Upper lobe of right lung (tissue), 1 donor: ENCODE measurements at places on chromosomes 12 and 14. TPM values are rescaled to one million over a fixed set of nuclear protein-coding genes. Genes with fewer than 3 reads are reported as not detected.

DNA sequence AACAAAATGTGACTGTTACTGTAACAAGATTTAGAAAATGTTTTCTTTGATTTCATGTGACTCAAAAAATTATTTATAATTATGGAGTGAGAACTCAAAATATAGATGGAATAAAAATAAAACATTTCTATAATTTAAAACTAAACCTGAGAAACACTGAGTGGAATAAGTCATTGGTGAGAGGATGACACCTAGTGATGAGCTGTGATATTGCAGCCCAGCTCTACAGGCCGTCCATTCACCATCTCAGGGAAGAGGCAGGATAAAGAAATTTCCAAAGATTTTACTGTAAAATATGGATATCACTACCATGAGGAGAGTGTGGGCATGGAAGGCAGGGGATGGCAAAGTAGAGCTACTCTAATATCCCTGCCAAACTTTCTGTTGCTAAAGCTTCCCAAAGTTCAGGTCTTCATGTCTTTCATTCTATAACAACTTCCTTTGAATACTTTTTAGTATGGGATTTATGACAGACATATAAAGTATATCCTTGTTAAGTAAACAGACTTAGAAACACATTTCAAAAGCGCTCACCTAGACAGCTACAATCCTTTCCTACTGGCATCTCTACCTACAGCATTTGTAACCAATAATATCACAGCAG is 308.0 kb downstream of the ITPR2 start:
- no peaks in the 10 kb centered on the region for H3K36me3 ChIP-seq
- H3K27me3 ChIP-seq = no peaks in the 10 kb centered on the region
- peaks cover 8% of the 10 kb centered on the region for H3K4me1 ChIP-seq
- H3K4me3 ChIP-seq = no peak overlapping the region

DNA sequence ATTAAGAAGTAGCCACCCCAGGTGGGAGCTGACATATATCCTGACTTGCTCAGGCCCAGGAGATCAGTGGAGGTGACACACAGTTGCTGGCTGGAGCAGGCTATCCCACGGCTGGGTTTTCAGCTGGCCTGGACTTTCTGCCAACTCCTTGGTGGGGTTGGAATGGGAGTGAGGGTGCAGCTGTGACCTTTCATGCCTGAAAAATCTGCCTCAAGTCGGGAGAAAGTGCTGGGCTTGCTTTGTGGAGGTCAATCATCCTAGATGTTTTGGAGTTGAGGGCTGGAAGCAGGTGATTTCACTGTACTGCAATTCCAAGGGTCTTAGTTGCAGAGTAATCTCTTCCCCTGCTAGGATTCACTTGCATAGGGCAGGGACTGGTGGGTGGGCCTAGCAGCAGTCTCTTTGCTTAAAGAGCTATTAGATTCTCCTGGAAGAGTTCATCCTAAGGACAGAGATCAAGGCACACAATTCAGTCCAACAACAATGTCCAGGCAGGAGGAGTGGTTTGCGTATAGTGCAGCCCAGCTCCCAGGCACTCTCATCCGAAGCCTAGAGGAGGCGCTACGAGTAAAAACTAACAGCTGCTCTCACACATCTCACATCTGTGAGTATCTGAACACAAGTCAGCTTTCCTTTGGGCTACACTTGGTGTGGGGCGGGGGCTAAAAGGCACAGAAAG is 98.1 kb downstream of the GAS2L3 start:
- no peaks in the 10 kb centered on the region for H3K36me3 ChIP-seq
- H3K27ac ChIP-seq = no peak overlapping the region
- H3K27me3 ChIP-seq = no peaks in the 10 kb centered on the region
- DNase-seq = no peak

DNA sequence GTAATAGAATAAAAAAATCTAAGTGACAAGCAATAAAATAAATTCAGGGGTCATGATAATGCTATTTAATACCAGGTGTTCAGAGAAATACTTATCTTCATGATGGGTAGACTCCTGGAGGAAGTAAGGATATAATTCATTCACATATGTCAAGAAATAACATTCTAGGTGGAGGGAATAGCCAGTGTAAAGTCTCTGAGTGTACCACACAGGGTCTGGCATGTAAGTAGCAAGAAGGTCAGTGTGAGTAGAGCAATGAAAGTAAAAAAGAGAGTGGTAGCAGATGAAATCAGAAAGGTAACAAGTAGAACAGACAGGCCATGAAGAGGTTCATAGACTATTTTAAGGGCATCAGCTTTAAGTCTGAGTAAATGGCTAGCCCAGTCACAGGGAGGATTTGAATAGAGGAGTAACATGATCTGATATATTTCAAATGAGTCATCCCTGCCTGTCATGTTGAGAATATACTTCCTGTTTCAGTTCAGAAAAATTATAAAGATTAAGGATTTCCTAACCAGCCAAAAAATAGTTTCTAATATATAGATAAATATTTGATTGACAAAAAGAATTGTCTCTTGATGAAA is 519.9 kb downstream of the C12orf50 start:
- H3K27me3 ChIP-seq = no peaks in the 10 kb centered on the region
- no peaks in the 10 kb centered on the region for H3K4me1 ChIP-seq
- no peak overlapping the region for H3K4me3 ChIP-seq
- no peak overlapping the region for H3K27ac ChIP-seq

- no peak for DNase-seq
- H3K27ac ChIP-seq = no peak overlapping the region
- H3K36me3 ChIP-seq = peaks cover under 1% of the 10 kb centered on the region
- H3K4me3 ChIP-seq = no peak overlapping the region
These were observed 46.3 kb upstream of the TSPAN9 start for GRCh38 chr12:3030821-3031429.

- H3K4me1 ChIP-seq = peaks cover 3% of the 10 kb centered on the region
- H3K4me3 ChIP-seq = no peak overlapping the region
- no peaks in the 10 kb centered on the region for H3K27me3 ChIP-seq
- no peak for DNase-seq
- H3K36me3 ChIP-seq = no peaks in the 10 kb centered on the region
- no peak overlapping the region for H3K27ac ChIP-seq
These were observed 11.1 kb upstream of the SMAGP start for GRCh38 chr12:51281202-51281924.

DNA sequence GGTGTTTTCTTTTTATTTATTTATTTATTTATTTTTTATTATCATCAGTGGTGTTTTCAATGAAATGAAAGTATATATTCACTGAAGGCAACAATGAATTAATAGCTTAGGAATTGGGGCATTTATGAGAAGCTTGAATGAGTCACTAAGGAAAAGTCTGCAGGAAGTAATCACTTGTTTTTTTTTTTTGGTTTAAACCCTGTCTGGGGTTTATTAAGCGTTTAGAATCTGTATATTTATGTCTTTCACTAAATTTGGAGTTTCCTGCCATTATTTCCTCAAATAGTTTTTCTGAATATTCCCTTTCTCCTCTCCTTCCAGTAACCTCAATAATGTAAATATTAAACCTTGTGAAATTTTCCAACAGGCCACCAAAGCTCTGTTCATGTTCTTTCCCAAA is 85.5 kb downstream of the TESC start:
- no peak overlapping the region for H3K4me3 ChIP-seq
- H3K4me1 ChIP-seq = no peaks in the 10 kb centered on the region
- no peak for DNase-seq
- H3K36me3 ChIP-seq = peaks cover 40% of the 10 kb centered on the region

- DNase-seq = no peak
- H3K27me3 ChIP-seq = no peaks in the 10 kb centered on the region
- H3K4me3 ChIP-seq = no peak overlapping the region
These were observed 35.4 kb upstream of the LTA4H start for GRCh38 chr12:96070670-96071279.

DNA sequence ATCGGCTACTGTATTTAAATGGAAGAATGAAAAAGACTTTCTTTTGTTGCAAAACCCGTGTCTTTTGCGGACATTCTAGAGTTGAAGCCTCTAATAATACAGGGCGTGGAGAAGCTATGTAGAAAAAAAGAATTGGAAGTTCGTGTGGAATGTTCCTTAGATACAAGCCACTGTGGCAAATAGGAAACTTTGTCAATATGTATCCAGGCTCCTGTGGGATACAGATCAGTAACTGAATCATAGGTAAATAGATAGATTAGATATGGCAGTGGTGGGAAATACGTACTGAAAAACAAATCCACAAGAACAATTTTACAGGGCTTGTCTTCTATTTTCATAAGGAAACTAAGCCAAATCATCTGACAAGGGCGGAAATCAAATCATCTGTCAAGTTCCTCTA is 245.4 kb downstream of the EGLN3 start:
- DNase-seq = no peak
- H3K27ac ChIP-seq = no peak overlapping the region

Gene ACVRL1
- 223 TPM for total RNA-seq
